ENCODE measurements at places on chromosomes 12 and 14. TPM values are rescaled to one million over a fixed set of nuclear protein-coding genes. Genes with fewer than 3 reads are reported as not detected.

The CABP1 gene
- total RNA-seq, result 2.8 TPM

The REP15 gene
- total RNA-seq, result 0.96 TPM

The MUCL1 gene
- total RNA-seq, result not detected

The LRP1-AS gene
- total RNA-seq, result not detected

The KCNC2 gene
- total RNA-seq, result not detected

The OAS1 gene
- total RNA-seq, result 26.7 TPM

The IAPP gene
- not detected for total RNA-seq

The TAS2R9 gene
- not detected for total RNA-seq

The VAMP1 gene
- 4.2 TPM for total RNA-seq

The DDX54 gene
- total RNA-seq, result 42.4 TPM

The CNTN1 gene
- total RNA-seq, result 3.6 TPM
